ENCODE measurements at places on chromosomes 3 and 15.

DNA sequence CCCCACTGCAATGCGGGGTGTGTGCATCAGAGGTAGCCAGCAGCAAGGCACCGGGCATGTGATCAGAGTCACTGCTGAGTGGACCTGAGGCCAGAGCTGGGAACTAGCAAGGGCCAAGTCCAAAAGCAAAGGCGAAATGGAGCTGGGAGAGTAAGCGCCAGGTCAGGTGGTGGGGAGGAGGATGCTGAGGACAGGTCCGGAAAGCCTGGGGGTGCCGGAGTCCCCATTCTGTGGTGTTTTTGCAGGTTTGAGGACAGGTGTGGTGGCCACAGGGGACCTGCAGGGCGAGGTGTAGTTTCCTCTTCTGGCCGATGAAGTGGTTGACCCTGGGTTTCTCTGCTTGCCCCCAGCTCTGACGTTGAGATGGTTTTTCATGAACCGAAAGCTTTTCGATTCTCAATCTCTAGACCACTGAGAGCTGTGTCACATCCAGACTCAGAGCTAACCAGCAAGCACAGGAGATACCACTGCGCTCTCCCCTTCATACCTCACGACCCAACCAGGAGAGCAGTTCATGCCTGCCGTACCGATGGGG, 35.0 kb upstream of the HES1 start:
- no peak for DNase-seq

DNA sequence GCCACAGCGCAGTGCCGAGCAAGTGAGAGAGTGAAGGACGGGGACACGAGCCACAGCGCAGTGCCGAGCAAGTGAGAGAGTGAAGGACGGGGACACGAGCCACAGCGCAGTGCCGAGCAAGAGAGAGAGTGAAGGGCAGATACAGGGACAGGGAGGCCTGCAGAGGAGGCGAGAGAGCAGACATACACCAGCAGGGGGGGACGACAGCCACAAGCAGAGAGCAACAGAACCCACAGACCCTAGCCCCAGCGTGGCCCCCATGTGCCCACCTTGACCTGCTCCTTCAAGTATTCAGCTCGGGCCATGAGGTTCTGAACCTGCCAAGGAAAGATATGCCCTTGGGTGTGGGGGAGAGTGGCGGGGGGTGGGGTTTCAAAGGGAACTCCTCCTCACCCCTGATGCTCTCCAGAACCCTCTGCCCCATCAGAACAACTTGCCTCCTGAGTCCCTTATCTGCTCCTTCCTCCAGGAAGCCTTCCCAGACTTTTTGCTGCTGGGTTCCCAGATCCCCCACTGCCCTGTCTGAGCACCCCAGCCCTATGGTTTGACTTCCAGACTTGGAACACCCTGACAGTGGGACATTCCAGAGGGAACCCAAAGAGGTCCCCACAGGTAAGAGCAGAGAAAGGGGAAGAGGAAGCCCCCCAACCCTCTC, 5.3 kb downstream of the ULK3 start:
- DNase-seq, result no peak

- no peak for DNase-seq
Measured at GRCh38 chr15:37814847-37815515, 119.5 kb upstream of the TMCO5A start.

- DNase-seq, result no peak
Measured at GRCh38 chr3:20310629-20311028, 124.6 kb upstream of the SGO1 start.

All from activated T-helper 1 cell treated with anti-CD3 and anti-CD28 coated beads, Interleukin-2, amount 50 U/mL, for 16 hours (primary cell).